ENCODE measurements at places on chromosomes 4 and X.

- no peak for DNase-seq
These were observed 115.1 kb downstream of the RBM47 start for GRCh38 chr4:40514497-40514951.

DNA sequence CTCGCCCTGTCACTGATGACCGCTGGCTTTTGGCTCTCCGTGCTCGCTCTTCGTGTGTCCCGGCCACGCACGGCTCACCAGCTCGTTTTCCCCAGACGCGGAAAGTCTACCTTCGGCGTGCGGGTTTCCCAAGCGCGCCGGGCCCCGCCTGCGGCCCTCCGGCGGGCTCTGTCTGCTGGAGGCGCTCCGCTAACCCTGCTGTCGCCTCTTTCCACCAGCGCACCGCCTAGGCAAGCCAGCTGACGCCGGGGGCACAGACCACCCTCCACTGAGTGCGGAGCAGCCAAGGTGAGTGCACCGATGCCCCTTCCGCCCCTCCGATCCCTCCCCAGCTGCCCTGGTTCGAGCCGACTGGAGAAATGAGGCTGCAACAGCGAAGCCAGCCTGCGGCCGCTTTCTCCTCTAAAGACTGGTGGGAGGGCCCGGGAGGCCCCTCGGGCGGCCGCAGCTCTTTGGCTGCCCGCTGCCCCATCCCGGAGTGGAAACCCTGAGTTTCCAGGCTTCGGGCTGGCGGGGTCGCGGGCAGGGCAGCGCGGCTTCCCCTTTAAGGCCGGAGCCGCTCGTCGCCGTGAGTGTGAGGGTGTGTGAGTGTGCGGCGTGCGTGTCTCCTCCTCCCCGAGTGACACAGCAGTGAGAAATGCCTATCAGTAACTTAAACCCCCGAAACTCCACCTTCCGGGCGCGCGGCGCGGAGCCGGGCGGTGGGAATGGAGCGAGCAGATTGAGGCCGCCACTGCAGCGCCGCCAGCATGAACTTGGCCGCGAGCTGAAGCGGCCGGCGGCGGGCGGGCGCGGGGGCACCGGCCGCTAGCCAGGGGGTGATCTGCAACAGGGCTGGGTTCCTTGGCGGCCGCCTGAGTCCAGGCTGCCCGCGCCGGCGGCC is at the start of gene MAMLD1:
TSS of gene MAMLD1 (plus strand) at position 719 of the 883 bp plus-strand sequence. CDS start 82,200 bp downstream, outside the sequence.
- peak; percentile 31 for DNase-seq

DNA sequence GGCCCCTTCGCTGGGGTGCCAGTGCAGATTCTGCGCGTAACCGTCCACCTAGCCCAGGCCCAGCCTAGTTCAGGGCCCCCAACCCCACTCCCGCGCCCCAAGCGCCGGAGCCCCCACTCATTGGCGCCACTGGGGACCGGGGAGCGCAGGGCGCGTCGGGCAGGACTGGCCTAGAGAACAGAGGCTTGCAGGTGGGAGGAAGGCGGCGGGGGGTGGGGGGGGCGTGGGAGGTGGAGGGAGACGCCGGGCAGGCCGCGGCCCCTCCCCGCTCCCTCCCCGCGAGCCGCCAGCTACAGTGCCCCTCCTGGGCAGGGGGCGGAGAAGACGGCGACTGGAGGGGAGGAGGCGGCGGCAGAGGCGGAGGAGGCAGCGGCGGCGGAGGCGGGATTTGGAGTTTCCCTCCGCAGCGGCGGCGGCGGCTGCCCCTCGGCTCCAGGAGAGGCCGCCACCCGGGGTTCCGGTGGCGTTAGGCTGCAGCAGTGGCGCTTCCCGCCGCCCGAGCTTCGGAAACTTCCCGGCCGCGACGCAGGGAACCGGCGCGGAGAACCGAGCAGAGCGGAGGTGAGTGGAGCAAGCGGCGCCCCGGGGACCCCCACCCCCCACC is 4.8 kb upstream of the DUSP9 start:
- no peak for DNase-seq

DNA sequence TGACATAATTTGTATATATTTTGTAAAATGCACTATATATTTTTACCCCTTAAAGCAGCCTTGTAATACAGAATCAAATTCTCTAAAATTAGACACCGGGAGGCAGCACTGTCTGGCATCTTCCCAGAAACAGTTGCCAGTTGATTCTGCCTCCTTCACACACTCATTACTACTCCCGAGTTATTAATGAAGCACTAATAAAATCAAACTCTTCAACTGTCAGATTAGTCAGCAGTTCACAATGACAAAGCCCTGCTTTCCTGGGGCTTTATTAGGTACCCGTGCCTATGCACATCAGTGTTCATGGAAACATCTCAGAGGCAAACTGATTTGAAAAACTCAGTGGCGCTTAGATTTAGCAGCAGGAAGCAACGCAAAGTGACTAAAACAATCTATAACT is 103.5 kb upstream of the VEGFC start:
- no peak for DNase-seq

DNA sequence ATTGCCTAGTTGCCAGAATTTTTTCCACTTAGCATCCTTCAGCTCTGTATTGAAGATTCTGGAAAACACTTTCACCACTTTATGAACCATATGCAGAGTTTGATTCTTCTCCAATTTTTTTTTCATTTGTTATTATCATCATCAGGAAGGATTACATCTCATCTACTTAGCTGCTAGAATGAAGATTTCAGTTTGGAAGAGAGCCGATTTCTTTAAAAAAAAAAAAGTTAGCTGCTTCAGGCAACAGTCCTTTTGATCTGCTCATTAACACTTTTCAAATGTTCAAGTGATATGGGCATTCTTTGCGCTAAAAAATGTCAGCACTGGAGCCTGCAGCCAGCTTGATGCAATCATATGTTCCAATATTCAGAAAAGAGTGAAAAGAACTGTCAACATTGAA is 76.2 kb downstream of the ANTXR2 start:
- no peak for DNase-seq

DNA sequence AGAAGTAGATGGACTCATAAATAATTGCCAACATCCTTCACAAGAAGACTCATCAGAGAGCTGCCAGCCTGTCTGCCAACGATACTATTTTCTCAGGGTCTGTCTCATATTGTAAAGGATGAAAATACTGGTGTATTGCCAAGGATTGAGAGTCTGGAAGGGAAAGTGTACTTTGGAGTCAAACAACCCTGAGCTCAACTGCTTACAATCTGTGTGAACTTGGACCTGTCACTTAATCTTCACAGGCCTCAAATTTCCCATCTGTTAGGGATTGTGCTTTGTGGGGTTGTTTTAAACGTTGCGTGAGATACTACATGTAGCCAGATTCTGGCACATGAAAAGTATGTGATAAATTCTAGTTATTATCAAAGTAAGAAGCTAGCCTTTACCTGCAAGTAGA is 169.1 kb downstream of the LHFPL1 start:
- DNase-seq = no peak

DNA sequence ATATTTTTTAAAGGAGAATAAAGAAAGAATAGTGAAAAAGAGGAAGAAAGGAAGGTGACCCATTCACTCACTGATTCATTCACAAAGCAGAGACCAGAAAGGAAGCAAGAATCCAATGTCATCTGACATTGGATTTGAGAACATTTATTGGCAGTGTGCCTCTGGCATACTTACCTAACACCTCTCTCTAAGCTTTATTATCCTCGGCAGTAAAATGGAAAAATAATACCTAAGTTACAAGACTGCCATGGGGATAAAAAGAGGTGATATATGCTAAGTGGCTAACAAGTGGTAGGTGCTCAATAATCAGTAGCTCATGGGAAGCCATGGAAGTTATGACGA is 41.6 kb upstream of the PPARGC1A start:
- no peak for DNase-seq

DNA sequence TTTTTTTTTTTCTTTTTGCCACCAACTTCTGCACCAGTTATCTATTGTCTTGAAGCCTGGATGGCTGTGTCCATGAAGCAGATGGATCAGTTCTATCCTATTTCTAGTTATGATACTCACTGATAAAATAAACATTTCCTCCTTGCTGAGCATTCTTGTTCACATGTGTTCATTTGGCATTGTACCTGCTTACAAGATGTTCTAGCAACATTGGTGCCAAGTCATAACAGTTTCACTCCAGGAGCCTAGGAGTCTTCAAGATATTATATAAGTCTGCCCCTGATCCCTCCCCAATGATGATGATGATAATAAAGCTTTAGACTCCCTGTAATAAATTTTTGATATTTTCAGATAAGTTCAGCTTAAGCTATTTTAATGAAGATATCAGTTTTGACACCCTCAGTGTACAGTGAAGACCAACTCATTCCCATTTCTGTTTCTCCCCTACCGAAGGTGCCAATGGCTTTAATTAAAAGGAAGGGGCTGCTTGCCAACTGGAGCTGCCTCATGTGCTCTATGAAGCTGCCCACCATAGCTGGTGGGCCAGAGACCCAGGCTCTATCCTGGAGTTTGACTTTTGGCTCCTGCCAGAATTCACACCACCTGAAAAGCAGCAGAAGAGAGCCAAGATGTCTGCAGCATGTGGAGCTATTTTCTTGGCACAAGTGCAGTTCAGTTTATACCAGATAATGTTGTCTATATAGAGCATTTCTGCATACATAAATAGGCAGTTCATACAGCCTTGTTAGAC is 265.4 kb upstream of the TET2 start:
- no peak for DNase-seq

DNA sequence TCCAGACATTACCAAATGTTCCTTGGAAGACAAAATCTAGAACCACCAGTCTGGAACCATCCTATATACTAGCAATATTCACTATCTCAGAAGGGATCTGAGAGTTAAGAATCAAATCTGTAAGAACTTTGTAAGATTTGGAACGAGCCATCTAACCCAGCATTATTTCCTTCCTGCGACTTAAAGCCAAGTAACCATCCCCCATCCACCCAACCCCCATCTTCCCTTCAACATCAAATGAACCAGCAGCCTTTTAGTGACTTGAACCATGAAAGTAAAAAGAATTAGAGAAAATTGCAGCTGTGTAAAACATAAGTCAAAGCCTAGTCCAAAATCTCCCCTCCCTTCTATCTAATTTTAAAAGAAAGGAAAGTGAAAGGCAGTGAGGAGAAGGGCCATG is 15.6 kb downstream of the RBM47 start:
- no peak for DNase-seq

- no peak for DNase-seq
These were observed 756 bp downstream of the IGFBP7 start for GRCh38 chr4:57109411-57109846.

GRCh38 chr4:87220094-87220822 is at the start of gene KLHL8:
KLHL8 (minus strand) TSS chr4:87220618; CDS start chr4:87195539, 25,079 bp downstream.
- DNase-seq = no peak

GRCh38 chr4:151485541-151486131 is 76.7 kb downstream of the FHIP1A start:
- DNase-seq = no peak

DNA sequence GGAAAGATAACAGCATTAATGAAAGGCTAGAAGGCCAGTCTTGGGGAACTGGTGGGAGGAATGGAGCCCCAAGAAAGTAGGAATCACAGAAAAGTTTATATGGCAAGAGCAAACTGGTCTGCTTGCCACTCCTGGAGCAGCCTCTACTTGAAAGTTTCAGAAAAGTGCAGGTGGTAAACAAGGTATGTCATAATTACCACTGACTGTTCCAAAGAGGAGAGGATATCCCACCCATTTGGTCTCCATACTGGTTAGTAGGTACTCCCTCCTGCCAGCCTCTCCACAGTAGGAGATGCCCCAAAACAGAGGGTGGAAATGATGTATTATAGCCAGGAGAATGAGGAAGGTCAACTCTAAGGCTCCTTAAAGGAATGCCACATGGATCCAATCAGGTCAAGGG is 145.1 kb downstream of the INPP4B start:
- DNase-seq = no peak

Measured in non-pigmented ciliary epithelial cell (primary cell).